ENCODE measurements at places on chromosomes 2 and 18.

DNA sequence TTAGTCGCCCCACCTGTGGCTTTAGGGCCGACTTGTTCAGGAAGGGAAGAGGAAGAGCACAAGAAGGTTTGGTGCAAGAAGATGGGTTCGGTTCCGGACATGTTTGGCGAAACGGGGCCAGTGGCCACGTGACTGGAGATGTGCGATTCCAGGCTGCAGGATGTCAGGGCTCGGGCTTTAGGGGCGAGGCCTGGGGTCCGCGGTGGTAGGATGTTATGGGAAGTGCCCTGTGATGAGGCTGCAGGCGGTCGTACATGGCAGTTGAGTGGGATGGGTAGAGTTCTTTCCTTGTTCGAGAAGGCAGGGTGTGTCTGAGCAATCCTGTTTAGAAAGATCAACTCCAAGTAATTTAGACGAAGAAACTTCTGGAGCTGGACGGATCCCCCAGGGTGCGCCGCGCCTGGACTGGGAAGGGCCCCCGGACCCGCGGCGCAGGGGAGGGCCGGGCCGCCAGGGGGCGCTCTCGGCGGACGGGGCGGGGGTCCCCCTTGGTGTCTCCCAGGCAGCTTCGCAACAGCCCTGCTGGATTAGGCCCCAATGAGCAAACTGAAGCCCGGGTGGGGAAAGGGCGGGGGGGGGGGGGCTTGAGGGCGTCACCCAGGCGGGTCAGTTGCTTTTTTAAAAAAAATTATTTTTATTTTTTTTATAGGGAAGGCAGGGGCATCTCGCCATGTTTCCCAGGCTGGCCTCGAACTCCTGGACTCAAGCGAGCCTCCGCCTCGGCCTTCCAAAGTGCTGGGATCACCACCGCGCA, 17.2 kb upstream of the SDC1 start:
- DNase-seq = no peak

- no peak for DNase-seq
These were observed 23.8 kb downstream of the FHL2 start for GRCh38 chr2:105375001-105375561.

DNA sequence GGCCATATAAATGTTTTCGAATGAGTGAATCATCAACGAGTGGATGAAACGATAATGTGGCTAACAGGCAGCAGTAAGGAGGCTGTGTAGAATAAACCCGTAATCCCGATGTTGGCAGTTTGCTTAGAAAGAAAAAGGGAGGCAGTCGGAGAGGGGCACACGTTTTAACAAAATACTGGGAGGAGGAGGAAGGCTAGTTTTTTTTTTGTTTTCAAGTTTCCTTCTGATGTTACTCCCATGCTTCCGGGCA, 476 bp upstream of the MSH2 start:
- no peak for DNase-seq

GRCh38 chr2:102761763-102762162, at the start of gene TMEM182:
Gene TMEM182, plus strand, starts transcription at chr2:102762031. Its CDS starts 187 bp downstream, at chr2:102762218.
- no peak for DNase-seq

DNA sequence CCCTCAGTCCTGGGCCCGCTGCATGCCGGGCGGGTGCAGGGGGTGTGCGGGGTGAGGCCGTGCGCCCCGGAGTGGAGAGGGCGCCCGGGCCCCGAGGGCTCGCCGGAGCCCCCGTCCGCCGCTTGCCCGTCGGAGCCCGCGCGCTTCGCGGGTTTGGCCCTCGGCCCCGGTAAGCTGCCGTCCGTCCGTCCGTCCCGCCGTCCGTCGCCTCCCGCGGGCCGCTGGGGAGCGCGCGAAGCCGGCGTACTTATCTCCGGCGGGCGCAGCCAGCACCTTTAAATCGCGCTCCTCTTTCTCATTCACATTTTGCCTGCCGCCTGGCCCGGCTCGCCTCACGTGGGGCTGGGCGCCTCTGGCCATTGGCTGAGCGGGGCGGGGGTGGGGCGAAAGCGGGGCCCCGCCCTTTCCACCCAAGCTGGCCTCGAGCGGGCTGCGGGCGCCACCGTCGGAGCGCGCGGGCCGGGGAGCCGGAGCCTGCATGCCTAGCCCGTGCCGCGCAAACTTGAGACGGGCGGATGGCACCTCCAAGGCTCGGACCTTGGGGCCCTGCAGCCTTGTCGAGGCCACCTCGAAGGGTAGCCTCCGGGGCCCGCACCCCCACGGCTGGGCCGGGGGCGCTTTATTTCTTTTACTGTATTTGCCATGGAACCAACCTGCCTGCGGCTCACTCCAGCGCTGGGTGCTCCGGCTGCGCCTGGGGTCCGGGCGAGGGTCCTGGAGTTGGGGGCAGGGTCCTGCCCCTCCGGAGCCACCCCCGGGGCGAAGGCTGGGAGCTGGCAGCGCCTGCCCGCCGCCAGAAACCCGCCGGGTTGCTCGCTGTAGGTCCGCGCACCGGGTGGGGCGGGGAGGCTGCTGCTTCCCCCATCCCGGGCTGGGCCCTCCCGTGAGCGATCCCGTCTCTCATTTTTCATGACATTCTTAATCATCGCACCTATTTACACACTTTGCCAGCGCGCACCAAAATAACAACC, at the start of gene GBX2:
Gene GBX2 (minus strand): TSS at position 277 of the 971 bp plus-strand sequence. CDS start 415 bp downstream, outside the sequence.
- DNase-seq = no peak

GRCh38 chr2:158797963-158798700, 3.0 kb downstream of the DAPL1 start:
- no peak for DNase-seq

GRCh38 chr2:204051984-204052556, 115.5 kb downstream of the ICOS start:
- no peak for DNase-seq

GRCh38 chr18:9321736-9322135, 12.8 kb upstream of the TWSG1 start:
- DNase-seq = no peak

GRCh38 chr2:55958756-55959155, 35.2 kb upstream of the EFEMP1 start:
- no peak for DNase-seq

DNA sequence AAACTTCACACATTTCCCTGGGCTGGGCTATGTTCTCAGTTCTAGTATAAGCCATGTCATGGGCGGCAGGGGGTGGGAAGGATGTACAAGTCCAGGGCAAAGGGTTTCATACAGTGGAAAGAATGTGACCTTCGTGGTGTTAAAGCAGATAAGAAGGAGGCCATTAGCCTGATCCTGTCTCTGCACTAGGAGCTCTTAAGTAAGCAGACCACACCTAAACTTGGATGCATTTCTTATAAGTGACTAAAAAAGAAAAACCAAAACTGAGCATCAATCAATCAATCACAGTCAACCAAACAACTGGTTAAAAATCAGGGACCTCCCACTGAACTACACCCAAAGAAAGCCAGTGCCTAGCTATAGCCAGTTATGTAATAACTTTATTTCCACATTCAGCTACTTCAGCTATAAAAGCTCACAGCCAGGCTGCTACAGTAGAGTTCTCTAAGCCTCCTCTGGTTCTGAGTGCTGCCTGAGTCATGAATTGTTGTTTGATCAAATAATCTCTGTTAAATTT, 46.8 kb upstream of the RIOK3 start:
- DNase-seq = no peak

- DNase-seq = no peak
These were observed 74.8 kb downstream of the NFATC1 start for GRCh38 chr18:79470547-79470946.

DNA sequence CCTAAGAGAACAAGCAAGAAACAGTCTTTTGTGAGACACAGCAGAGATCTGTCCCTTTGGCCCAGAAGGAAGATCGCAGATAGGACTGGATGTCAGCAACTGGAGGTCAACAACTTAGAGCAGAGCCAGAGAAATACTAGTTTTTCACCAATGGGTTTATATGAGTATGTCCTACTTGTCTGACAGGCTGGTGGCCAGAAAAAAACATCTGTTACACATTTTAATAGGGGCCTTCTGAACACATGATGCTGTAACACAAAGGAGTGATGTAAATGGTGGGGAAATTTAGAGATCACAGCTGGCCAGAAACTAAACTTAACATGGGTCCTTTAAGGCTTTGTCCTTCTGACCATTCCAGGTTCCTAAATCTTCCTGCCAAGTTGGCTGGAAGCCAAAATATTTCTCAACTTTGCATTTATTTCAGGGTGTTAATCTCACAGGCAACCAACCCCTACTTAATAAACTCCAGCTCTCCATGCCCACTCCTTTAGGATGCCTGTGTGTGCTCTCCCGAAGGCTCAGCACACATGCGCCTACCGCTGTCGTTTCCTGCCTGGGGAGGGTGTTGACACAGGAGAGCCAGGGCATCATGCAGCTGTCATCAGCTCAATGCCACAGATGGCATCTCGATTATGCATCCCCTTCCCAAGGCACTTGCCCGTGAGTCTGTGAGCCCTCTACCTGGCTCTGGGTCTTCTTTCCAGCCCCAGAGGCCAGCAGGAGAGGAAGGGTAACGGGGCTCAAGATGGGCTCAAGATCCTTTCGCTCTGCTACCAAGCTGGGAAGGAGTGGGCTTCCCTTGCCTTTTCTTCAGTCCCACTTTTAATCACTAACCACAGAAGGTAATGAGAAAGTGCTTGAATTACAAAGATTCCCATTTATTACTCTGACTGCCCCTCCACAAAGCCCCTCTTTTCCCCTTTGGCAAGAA, 252.5 kb downstream of the ETAA1 start:
- DNase-seq = no peak

DNA sequence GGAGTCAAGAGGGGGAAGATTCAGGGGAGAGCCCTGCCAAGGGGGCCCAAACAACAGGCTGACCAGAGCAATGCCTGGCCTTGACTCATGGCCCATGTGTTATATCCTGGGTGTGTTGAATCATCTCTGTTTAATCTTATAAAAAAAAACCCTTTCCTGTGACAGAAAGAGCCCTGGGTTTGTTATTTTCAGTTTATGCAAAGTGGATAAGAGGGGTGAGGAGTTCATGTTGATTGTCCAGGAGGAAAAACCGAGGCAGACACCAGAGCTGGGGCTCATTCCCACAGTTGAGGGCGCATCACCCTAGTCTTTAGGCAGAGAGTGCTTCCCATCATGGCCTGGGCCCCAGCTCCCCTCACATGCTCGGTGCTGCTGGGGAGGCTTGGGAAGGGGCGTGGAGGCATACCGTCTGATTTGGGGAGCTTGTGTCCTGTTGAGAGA, 30.9 kb upstream of the IL37 start:
- DNase-seq = no peak

DNA sequence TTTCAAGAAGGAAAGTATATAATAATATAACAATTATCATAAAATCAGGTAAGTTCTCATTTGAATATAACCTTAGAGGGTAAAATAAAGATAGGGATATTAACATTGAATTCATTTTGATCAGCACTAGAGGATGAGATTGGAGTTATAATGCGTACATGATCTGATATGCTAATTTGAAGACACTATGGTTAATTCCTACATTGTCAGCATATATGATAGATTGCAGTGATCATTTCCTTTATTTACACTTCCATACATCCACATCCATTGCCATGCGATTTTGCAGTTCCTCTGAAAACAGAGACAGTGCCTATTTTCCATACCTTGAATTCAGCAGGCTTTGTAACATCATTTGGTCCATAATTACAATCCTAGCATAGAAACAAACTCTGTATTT, 519.2 kb downstream of the CCDC85A start:
- DNase-seq = no peak

GRCh38 chr18:34128436-34128835, 96.3 kb downstream of the NOL4 start:
- DNase-seq = no peak

DNA sequence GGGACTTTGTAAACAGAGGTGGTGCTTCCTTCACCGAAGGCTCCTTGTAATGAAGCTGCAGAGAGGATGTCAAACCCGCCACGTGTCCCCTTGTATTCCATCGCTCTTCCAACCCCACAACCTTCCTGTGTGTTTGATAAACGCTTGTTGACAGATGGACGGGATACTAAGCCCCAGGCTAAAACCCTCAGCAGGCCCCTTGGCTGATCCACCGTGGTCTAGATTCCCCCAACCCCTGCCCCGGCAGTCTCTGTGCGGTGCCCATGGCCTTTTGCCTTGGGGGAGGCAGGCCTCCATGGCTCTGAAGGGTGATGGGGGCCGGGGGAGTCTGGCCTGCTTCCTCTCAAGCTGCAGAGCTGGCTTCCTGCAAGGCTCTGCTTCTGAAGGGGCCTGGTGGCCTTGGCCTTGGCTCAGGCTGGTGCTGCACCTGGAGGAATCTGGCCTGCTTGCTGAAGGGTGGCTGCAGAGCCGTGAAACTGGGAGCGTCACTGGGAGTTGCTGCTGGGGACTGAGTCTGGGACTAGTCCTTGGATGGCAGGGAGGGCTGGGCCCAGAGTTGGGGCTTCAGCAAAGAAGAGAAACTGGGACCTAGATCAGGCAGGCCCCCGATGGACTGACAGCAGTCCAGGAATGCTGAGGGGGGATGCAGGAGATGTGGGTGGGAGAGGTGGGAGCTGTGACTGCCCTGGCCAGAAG, 9.6 kb upstream of the NTSR2 start:
- DNase-seq = no peak

DNA sequence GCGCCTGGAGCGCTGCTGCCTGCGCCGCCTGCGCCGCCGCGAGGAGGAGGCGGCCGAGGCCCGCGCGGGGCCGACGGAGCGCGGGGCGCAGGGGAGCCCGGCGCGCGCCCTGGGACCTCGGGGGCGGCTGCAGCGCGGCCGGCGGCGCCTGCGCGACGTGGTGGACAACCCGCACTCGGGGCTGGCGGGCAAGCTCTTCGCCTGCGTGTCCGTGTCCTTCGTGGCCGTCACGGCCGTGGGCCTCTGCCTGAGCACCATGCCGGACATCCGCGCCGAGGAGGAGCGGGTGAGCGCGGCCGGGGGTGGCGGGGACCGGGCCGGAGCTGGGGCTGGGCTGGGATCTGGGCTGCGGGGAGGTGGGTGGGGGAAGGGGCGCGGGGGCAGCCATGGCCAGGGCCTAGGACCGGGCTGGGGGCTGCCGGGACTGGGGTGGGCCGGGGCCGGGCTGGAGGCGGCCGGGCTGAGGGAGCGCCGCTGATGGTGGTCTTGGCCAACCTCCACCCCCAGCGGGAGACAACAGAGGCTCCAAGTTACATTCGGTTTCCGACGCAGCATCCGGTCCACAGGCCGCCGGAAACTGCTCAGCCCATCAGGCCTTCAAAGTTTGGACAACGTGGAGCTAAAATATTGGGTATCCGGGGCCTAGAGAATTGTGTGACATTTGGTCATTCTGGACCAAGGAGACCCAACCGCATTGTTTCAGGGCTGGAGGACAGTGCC, 66.4 kb downstream of the KCNG2 start:
- no peak for DNase-seq

All from stimulated activated CD8-positive, alpha-beta memory T cell treated with anti-CD3 and anti-CD28 coated beads, Interleukin-7, amount 100 ng/mL, for 4 hours (primary cell).